WTC11 (cell line): ENCODE measurements at places on chromosomes 1 and 21.

DNA sequence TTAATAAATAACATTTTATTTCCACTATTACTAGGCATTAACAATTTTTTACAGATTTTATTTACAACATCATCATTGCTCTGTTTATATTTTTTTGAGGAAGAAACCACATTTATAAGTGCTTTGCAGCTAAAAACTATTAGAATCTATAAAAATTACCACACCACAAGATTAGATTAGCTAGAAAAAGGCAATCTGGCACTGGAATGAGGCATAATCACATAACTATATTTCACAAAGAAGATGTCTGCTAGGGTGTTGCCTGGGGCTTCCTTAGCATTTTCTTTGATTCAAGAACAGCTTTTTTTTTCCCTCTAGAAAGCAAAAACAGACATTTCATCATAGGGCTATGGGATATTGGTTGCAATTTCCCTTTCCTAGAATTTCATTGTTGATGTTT is 2169.2 kb downstream of the MRPL39 start:
- DNase-seq: no peak

- DNase-seq: no peak
Observed at GRCh38 chr1:85462931-85463649, 1.9 kb downstream of the DDAH1 start.

DNA sequence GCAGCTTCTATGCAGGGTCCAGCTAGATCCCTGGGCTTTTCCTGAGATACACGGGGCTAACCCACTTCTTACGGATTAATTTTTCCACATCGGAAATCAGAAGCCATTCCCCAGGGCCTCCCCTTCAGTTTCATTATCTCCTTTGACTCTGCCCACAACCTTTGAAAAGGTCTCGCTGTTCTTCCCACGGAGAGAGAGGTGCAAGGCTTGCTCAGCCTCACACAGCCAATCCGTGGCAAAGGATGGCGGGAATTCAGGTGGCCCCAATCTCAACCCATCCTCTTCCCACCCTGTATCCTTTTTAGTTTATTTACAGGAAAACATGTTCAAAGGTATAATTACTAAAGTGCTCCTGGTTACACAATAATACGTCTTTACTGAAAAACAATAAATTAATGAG is 702 bp upstream of the MAPKAPK2 start:
- no peak for DNase-seq

DNA sequence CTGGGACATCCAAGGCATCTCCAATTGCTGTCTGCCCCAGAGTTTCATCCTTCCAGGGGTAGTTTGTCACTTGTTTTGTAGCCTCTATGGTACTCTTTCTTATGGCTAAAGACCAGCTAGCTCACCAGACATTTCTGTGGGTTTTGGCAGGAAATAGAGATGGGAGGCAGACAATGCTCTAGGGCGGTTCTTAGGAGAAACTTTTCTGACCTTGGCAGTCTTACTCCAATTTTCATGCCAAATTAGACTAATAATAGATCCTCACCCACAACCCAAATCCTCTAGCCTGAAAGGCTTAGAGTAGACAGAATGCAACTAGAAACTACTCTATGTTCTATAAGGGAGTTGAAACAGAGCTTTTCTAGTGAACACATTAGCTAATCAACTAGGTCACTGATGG is 69.8 kb downstream of the LRIG2 start:
- DNase-seq: no peak

- no peak for DNase-seq
Observed at GRCh38 chr1:115006191-115006590, 23.4 kb upstream of the TSHB start.
